ENCODE measurements at places on chromosomes 3 and 15. TPM values are rescaled to one million over a fixed set of nuclear protein-coding genes. Genes with fewer than 3 reads are reported as not detected.

The TTLL13 gene
- total RNA-seq, result not detected

The ARPP19 gene
- 160 TPM for total RNA-seq

The CACNA1D gene
- total RNA-seq, result 0.42 TPM

The GOLGA6D gene
- total RNA-seq, result not detected

The ADCY5 gene
- total RNA-seq, result 117 TPM

The OR5K2 gene
- total RNA-seq, result not detected

The PEX5L gene
- 0.94 TPM for total RNA-seq

The CA12 gene
- 0.90 TPM for total RNA-seq

The WDR93 gene
- not detected for total RNA-seq

The TFDP2 gene
- 52.4 TPM for total RNA-seq

The HRG gene
- not detected for total RNA-seq

The SPPL2A gene
- total RNA-seq, result 118 TPM

The SLC51A gene
- not detected for total RNA-seq

The CLDN11 gene
- total RNA-seq, result 3.9 TPM

The GPR27 gene
- total RNA-seq, result 3.5 TPM

The IL17RB gene
- total RNA-seq, result not detected

- H3K27me3 ChIP-seq, result no peaks in the 10 kb centered on the region
- no peak overlapping the region for H3K27ac ChIP-seq
- H3K4me3 ChIP-seq, result no peak overlapping the region
- DNase-seq, result no peak
- peaks cover 14% of the 10 kb centered on the region for H3K4me1 ChIP-seq
- H3K36me3 ChIP-seq, result no peaks in the 10 kb centered on the region
Observed at GRCh38 chr3:114428044-114428595, 134.3 kb downstream of the TIGIT start.

GRCh38 chr3:50388016-50388719 lies 28.8 kb upstream of the TMEM115 start:
- H3K4me3 ChIP-seq, result no peak overlapping the region
- no peak for DNase-seq
- no peaks in the 10 kb centered on the region for H3K27me3 ChIP-seq

GRCh38 chr3:41508063-41508696 lies 308.9 kb downstream of the CTNNB1 start:
- H3K27ac ChIP-seq, result no peak overlapping the region
- H3K4me1 ChIP-seq, result no peaks in the 10 kb centered on the region
- no peaks in the 10 kb centered on the region for H3K27me3 ChIP-seq
- H3K4me3 ChIP-seq, result no peak overlapping the region

DNA sequence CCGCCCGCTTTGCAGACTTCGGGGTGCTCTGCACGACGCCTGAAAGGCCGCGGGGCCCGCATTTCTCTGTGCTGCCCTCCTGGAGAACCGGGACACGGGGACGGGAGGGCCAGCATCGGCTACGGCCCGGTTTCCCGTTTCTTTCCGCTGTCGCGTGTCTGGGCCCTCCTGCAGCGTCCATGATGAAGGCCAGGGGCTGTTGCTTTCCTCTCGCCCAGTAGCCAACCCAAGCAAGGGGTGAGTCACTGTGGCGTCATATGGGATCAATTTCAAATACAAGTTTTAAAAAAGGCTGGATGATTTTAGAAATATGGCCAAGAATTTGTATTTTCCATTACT lies 435 bp downstream of the SLC35G2 start:
- peak; percentile 24 for DNase-seq
- peaks cover 17% of the 10 kb centered on the region for H3K4me1 ChIP-seq

DNA sequence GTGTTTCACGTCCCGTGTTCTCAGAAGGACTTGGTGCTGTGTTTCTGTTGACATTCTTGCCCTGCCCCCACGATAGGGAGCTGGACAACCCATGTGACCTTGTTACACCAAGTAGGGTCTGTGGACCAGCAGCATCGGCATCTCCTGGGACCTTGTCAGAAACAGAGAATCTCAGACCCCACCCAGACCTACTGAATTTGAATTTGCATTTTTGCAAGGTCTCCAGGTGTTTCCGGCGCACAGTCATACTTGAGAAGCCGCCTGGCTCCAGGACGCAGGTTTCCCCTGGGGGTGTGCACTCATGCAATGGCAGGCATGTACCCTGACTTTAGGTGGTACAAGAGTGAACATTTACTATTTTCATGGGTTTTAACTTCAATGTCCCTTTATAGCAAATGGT lies 117.9 kb downstream of the TLE3 start:
- peaks cover 23% of the 10 kb centered on the region for H3K27me3 ChIP-seq
- no peaks in the 10 kb centered on the region for H3K4me1 ChIP-seq
- H3K4me3 ChIP-seq, result no peak overlapping the region
- no peak for DNase-seq
- no peaks in the 10 kb centered on the region for H3K36me3 ChIP-seq

- no peaks in the 10 kb centered on the region for H3K27me3 ChIP-seq
- no peaks in the 10 kb centered on the region for H3K36me3 ChIP-seq
- DNase-seq, result no peak
- H3K4me1 ChIP-seq, result peaks cover 6% of the 10 kb centered on the region
- H3K4me3 ChIP-seq, result no peak overlapping the region
Observed at GRCh38 chr3:134381076-134381475, 6.8 kb upstream of the AMOTL2 start.

DNA sequence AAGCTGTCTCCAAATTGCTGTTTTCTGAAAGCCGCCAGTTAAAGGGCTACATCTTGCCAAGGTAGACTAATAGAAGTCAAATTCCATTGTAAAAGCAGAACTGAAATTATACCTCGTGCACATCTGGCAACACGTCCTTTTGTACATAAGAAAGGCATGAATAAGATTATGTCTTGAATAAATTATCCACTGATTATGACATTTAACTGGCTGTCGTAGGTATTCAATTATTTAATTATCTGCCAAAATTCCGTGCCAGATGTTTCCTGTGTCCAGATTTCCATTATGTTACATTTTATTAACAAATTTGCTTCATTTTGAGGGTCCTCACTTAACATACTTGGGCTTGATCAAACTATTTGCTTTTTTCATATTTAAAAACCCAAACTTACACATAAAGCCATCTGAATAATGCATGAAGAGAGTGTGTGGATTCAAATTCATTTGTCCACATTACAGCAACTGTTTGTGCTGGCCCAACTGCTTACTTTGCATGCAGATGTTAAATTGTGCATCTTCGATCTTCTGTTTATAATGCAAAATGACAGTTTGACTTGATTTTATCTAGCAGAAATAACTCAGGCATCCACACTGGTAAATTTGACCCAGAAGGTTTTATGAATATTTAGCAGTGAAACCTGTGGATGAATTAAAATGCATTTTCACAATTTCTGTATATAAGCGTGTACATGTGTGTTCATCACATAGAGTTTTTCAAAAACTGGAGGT lies 701.5 kb downstream of the ZNF385D start:
- no peaks in the 10 kb centered on the region for H3K36me3 ChIP-seq
- no peak for DNase-seq
- H3K27me3 ChIP-seq, result no peaks in the 10 kb centered on the region
- no peaks in the 10 kb centered on the region for H3K4me1 ChIP-seq
- H3K4me3 ChIP-seq, result no peak overlapping the region
- H3K27ac ChIP-seq, result no peak overlapping the region

GRCh38 chr15:38010395-38010794 lies 76.0 kb downstream of the TMCO5A start:
- H3K4me1 ChIP-seq, result peaks cover 4% of the 10 kb centered on the region
- no peaks in the 10 kb centered on the region for H3K36me3 ChIP-seq
- H3K27ac ChIP-seq, result no peak overlapping the region
- no peak overlapping the region for H3K4me3 ChIP-seq

DNA sequence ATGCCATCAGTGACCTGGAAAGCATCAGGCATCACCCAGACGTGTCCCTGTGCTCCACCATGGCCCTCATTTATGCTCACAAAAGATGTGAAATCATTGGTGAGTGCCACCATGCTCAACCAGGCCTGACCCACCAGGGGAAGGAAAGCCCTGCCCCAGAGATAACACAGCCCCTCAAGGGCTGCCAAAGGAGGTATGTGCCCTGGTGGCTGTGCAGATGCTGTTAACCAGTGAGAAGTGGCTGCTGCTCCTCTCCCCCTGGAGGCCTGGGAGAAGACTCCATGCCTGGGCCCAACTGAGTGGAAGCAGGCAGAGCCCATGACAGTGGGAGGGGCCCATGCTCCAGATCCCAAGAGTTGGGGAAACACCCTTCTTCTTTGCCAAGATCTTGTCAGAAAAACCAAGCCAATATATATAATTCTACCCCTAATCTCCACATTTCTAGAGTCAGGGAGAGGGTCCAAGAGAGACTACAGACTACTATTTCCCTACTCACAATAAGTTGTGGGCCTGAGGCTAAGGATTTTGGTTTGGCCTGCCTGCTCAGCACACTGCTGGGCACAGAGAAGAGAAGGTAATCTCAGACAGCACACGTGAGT lies 2.7 kb downstream of the TTC21A start:
- H3K36me3 ChIP-seq, result no peaks in the 10 kb centered on the region
- no peak overlapping the region for H3K4me3 ChIP-seq
- H3K27me3 ChIP-seq, result no peaks in the 10 kb centered on the region
- H3K4me1 ChIP-seq, result peaks cover 28% of the 10 kb centered on the region
- H3K27ac ChIP-seq, result no peak overlapping the region

DNA sequence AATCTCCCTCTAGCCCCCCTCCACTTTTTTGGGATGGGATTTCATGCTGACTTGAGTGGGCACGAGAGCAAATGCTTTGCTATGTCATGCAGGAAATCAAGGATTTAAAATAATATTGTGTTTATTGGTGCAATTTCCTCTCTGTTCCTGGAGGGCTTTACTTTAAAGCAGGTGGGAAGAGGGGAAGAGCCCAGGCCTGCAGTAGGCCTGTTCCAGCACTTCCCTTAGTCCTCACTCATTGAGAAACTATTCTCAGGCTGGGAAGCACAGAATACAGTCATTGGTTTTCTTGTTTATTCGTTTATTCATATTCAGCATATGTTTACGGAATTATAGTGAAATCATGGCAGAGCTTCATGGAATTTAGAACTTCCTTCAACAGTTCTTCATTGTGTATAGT lies 41.7 kb upstream of the SPSB4 start:
- H3K4me1 ChIP-seq, result peaks cover 7% of the 10 kb centered on the region
- no peak overlapping the region for H3K4me3 ChIP-seq
- H3K36me3 ChIP-seq, result no peaks in the 10 kb centered on the region

DNA sequence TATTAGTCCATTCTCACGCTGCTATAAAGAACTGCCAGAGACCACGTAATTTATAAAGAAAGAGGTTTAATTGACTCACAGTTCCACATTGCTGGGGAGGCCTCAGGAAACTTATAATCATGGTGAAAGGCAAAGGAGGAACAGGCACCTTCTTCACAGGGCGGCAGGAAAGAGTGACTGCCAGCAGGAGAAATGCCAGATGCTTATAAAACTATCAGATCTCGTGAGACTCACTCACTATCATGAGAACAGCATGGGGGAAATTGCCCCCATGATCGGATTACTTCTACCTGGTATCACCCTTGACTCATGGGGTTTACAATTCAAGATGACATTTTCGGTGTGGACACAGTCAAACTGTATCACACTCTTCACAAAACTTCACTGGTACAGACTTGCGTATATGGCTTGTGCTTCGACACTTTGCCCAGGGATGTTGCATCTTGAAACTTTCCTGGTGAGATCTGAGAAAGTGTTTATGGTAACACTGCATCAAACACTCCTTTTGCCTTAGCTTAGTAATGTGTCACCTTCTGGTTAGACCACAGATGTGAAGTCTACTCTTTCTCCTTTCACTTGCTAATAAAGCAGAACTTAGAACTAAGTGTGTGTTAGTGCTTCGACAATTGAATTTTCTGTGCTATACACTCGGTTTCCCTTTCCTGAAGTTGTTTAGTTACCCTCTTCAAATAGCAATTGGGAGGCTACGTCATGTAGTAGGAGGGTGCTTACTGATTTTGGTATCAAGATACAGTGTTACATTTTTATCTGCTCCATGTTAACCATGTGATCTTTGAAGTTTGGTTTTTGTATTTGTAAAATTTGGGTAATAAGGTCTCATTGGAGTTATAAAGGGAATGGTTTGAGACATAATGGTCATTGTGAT lies 185.7 kb downstream of the LPP start:
- H3K36me3 ChIP-seq, result no peaks in the 10 kb centered on the region
- H3K4me3 ChIP-seq, result no peak overlapping the region
- no peak for DNase-seq
- no peaks in the 10 kb centered on the region for H3K27me3 ChIP-seq
- H3K27ac ChIP-seq, result peak overlapping the region; percentile 7

GRCh38 chr15:67399925-67400324 lies 121.0 kb upstream of the C15orf61 start:
- no peaks in the 10 kb centered on the region for H3K27me3 ChIP-seq
- H3K36me3 ChIP-seq, result no peaks in the 10 kb centered on the region
- no peak overlapping the region for H3K27ac ChIP-seq
- H3K4me3 ChIP-seq, result no peak overlapping the region

- H3K27me3 ChIP-seq, result no peaks in the 10 kb centered on the region
- no peak for DNase-seq
- peaks cover 14% of the 10 kb centered on the region for H3K4me1 ChIP-seq
Observed at GRCh38 chr3:149702691-149703441, 45.0 kb upstream of the WWTR1 start.

- no peaks in the 10 kb centered on the region for H3K36me3 ChIP-seq
- no peak overlapping the region for H3K27ac ChIP-seq
- no peaks in the 10 kb centered on the region for H3K27me3 ChIP-seq
- no peak for DNase-seq
- no peaks in the 10 kb centered on the region for H3K4me1 ChIP-seq
- no peak overlapping the region for H3K4me3 ChIP-seq
Observed at GRCh38 chr3:181808053-181808452, 96.3 kb downstream of the SOX2 start.

DNA sequence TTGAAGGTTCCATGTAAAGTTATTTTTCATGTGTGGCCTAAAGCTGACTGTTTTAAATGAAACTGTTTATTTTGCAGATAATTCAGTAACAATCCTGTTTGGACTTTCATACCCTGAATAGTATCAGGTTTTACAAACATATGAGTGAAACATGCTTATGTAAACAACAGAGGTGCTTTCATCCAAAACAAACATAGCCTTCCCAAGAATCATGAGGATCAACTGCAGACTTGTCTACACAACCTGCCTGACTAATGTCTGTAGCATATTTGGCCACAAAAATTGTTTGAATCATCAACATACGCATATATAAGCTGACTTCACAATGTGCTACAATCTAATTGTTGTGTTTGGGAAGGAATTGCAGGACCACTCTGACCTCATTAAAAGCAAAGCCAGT lies 190.4 kb downstream of the DIPK2A start:
- H3K4me1 ChIP-seq, result no peaks in the 10 kb centered on the region
- H3K4me3 ChIP-seq, result no peak overlapping the region
- no peak overlapping the region for H3K27ac ChIP-seq
- H3K27me3 ChIP-seq, result no peaks in the 10 kb centered on the region

DNA sequence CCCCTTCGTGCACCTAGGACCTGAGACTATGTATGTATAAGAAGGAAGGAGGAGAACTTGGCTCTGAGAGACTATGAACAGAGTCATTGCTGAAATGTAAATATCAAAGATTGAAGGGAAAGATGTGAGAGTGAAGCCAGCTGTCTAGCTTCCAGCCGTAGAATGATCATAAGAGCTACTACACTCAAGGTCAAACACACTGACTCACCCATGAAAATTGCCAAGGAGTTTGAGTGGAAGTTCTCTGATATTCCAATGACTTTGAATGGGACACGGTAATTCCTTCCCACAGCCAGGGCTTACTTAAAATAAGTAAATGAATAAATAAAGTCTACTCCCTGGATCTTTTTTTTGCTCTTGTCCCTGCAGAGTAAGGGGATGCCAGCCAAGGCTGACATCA lies 398.9 kb upstream of the TPRG1 start:
- H3K4me3 ChIP-seq, result no peak overlapping the region
- no peak overlapping the region for H3K27ac ChIP-seq
- no peak for DNase-seq
- no peaks in the 10 kb centered on the region for H3K27me3 ChIP-seq

- H3K4me1 ChIP-seq, result peaks cover 52% of the 10 kb centered on the region
- H3K36me3 ChIP-seq, result no peaks in the 10 kb centered on the region
- peak overlapping the region; percentile 71 for H3K27ac ChIP-seq
- no peak overlapping the region for H3K4me3 ChIP-seq
Observed at GRCh38 chr3:127954640-127955039, 39.6 kb downstream of the KBTBD12 start.

Data from heart right ventricle (tissue), 16 donors.